NCI-H1417 treated with DMSO at 0.1 percent for 48 hours (cell line): ENCODE measurements at places on chromosomes 12 and 14.

DNA sequence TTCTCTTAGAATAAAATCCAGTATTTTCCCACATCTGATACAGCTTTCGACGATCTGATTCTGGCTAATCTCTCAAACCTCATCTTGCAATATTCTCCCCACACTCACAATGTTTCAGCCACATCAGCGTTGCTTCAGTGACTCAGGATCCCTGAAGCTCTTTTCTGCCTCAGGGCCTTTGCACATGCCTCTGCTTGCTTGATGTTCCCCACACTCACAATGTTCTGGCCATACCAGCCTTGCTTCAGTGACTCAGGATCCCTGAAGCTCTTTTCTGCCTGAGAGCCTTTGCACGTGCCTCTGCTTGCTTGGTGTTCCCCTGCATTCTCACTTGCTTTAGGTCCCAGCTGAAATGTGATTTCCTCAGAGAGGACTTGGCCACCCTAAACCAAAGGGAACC lies 2.6 kb downstream of the C12orf42 start:
- DNase-seq: no peak

GRCh38 chr12:121238086-121238485 lies 28.2 kb downstream of the P2RX4 start:
- DNase-seq: no peak

GRCh38 chr12:10503460-10503859 lies 2.2 kb upstream of the EIF2S3B start:
- DNase-seq: no peak

- DNase-seq: no peak
Measured at GRCh38 chr14:100329233-100330006, 6.3 kb downstream of the SLC25A47 start.

- DNase-seq: no peak
Measured at GRCh38 chr14:85911044-85911443, 381.1 kb downstream of the FLRT2 start.

GRCh38 chr12:55670276-55670675 lies 33.6 kb downstream of the OR10P1 start:
- DNase-seq: no peak

DNA sequence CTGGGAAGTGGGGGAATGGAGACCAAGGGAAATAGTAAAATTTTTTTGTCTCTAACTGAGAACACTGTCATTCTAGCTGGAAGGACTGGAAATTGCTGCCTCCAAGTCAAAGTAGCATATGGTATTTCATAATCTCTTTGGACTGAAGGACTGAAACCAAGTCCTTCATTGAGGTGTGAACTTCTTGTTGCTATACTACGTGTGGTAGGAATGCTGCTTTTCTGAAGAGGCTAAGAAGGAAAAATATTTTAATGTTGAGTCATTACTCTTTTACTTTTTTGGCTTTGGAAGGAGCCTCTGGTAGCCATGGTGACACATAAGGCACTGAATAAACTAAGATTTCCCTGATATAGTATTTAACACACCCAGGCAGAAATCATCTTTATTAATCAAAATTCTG lies 465.4 kb downstream of the NPAS3 start:
- DNase-seq: no peak

GRCh38 chr12:92085040-92085735 lies 60.5 kb downstream of the BTG1 start:
- DNase-seq: no peak

GRCh38 chr12:125330645-125331341 lies 265.6 kb downstream of the AACS start:
- DNase-seq: no peak

GRCh38 chr14:53990978-53991377 lies 34.4 kb upstream of the BMP4 start:
- no peak for DNase-seq

DNA sequence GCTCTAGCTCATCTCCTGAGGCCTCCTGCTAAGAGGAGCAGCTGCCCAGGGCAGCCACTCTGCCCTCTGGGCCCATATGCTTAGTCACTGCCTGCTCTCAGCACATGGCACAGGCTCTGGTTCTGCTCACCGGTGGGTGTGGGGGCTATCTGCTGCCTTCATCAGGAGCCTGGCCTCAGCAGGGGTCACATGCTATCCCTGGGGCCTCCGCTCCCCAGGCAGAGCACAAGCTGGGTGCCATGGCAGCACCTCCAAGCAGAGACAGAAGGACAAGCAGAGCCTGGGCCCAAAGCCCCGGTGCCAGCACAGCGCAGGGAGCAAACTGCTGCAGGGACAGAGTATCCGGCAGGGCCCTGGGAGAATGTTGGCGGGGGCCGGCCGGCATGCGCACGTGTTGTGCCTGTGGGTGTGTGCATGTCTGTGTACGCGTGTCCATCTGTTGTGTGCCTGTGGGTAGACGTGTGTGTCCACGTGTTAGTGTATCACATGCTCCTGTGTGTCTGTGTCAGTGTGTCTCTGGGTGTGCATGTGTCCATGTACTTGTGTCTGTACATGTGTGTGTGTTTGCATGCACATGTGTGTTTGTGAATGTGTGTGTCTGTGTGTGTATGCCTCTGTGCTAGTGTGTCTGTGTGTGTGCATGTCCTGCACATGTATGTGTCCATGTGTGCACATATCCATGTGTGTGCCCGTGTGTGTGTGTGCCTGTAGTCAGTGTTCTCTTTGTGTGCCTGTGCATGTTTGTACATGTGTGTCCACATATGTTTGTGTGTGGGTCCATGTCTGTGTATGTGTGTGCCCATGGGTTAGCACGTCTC lies 326.9 kb downstream of the TMEM121 start:
- peak; percentile 55 for DNase-seq

- no peak for DNase-seq
Measured at GRCh38 chr14:56581041-56581727, 1.6 kb downstream of the TMEM260 start.

DNA sequence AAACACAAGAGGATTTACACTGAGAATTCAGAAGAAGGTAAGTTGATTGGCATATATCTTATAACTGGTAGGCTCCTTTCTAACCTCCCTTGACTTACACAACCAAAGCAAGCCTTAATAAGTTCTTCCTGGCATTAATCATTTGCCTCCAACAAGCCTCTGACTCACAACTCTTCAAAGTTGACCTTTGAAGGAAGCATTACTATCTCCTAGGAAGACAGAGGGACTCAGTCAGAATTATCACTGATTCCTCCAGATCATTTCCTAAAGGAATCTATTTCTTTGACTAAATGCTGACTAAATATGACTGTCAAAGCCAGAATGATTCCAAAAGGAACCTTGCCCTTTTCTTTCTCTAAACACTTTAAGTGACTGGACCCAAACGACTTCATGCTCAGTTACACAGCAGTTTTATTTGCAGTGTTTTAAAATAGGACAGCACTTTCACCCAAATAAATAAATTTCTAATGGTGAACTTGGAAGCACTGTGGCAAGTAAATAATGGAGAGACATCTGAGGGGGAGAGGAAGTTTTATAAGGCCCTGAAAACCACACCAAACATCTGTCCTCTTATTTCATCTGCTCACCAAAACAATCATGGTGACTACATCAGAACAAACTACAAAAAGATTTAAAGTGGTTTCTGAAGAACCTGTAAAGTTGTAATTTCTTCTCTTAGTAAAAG lies 128.2 kb downstream of the KLHL28 start:
- no peak for DNase-seq

- no peak for DNase-seq
Measured at GRCh38 chr14:97387252-97387874, 590.2 kb downstream of the VRK1 start.

DNA sequence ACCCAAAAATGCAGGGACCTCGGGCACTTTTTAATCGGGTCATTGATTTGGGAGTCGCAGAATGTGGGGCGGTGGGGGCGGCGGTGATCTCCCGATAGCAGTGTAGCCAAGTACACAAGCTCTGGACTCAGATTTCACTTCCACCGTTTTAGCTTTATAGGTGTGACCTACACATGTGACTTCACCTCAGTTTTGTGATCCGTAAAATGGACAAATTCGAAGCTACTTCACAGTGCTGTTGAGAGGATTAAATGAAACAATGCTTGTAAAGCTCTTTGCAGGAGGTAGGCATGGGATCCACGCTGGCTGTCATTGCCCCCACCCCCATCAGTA lies 478 bp downstream of the RITA1 start:
- DNase-seq: no peak

GRCh38 chr12:129819391-129819790 lies 84.4 kb downstream of the TMEM132D start:
- no peak for DNase-seq

DNA sequence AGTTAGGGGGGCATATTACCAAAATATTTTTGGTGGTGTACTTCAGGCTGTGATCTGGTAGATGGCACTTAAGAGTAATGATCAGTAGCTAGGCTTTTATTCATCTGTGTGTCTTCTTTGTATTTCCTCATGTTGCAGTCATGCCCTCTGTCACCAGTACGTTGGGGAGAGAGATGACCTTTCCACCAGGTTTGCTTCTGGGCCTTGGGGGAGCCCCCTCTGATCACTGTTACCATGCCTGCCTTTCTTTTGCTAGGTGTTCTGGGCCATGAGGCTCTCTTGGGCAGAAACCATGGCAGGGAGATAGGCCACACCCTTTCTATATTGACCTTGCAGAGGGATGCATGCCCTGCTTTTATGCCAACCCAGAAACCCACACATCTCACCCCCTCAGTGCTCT lies 208.5 kb downstream of the RAD51B start:
- DNase-seq: no peak

GRCh38 chr12:93745286-93745685 lies 68.1 kb downstream of the CRADD start:
- DNase-seq: no peak

DNA sequence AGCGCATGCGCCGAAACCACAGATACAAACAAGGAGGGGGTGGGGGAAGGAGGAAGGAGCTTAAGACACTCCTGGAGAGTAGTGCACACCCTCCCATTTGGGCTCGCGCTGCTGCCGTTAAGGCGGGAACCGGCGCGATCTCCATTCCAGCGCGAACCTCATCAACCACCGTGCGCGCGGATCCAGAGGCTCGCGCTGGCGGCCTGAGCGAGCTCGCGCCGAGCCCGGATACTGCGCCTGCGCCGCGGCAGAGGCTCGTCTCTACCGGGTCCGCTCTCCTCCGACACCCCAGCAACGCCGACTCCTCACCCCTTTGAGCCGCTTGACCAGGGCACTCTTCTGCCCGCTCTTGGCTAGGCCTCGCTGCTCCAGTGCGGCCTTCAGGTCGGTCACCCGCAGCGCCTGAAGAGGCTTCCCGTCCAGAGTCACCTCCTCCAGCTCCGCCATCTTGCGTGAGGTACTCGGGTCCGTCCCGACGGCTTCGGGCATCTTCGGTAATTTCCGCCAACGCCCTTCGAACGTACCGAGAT lies at the start of gene ACIN1:
ACIN1 (minus strand) TSS at position 471 of the 530 bp plus-strand sequence; CDS start at position 447, 24 bp downstream.
- DNase-seq: no peak

DNA sequence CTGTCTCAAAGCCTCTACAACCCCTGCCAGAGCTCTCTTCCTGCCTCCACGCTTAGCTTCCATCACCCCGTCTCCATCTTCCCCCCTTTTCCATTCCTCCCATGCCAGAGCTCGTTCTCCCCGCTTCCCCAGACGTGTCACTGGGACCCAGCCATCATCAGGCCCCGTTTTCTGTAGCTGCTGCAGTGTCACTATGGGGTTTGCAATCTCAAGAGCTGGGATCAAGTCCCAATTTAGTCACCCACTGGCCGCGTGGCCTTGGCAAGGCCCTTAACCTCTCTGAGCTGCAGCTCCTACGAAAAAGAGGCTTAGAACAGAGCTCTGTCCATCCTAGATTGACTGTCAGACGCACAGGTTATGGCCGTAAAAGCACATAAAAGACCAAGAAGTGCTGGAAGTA lies 901 bp upstream of the FAIM2 start:
- DNase-seq: no peak

DNA sequence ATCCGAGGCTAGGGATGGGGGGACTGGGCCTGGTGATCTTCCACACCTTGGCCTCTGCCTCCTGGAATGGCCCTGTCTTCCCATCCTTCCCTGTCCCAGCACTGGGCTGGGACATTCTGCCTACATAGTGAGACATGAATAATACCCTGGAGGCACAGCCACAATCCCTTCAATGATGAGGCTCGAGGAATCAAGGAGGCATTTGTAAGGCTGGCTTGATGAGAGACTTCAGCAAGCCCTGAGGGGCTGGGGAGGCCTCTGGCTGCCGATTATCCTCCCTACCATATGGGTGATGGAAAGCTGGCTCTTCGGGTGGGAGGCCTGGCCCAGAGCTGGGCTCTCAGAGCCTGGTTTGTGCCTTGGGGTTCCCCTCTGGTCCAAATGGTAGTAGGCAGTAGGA lies 92.5 kb downstream of the CALM1 start:
- DNase-seq: no peak

DNA sequence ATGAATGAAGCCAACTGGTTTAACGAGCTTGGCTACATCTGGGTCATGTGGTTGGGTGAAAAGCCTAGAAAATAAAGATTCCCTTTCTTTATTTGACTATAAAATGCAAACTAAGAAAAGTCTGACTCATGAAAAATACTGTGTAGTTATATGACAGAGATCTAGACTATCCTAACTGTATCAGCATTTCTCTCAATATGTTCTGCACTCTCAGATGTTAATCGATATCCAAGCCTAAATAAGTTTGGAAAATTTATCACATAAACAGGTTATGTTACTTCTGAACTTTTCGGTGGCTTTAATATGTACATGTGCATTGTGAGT lies 133.1 kb downstream of the DAAM1 start:
- no peak for DNase-seq
